ENCODE measurements at places on chromosomes 2 and 18.

- DNase-seq, result no peak
These were observed 66.9 kb downstream of the LTBP1 start for GRCh38 chr2:33013684-33014110.

- DNase-seq, result no peak
These were observed 107.5 kb upstream of the SRD5A2 start for GRCh38 chr2:31688282-31688681.

GRCh38 chr2:54995553-54995952 lies 54.7 kb downstream of the RTN4 start:
- no peak for DNase-seq

GRCh38 chr2:142602418-142602989 lies 275.0 kb upstream of the KYNU start:
- no peak for DNase-seq

GRCh38 chr2:74304332-74305148 lies 38.7 kb downstream of the SLC4A5 start:
- no peak for DNase-seq

GRCh38 chr2:26399771-26400376 lies 1.8 kb upstream of the DRC1 start:
- DNase-seq, result no peak

DNA sequence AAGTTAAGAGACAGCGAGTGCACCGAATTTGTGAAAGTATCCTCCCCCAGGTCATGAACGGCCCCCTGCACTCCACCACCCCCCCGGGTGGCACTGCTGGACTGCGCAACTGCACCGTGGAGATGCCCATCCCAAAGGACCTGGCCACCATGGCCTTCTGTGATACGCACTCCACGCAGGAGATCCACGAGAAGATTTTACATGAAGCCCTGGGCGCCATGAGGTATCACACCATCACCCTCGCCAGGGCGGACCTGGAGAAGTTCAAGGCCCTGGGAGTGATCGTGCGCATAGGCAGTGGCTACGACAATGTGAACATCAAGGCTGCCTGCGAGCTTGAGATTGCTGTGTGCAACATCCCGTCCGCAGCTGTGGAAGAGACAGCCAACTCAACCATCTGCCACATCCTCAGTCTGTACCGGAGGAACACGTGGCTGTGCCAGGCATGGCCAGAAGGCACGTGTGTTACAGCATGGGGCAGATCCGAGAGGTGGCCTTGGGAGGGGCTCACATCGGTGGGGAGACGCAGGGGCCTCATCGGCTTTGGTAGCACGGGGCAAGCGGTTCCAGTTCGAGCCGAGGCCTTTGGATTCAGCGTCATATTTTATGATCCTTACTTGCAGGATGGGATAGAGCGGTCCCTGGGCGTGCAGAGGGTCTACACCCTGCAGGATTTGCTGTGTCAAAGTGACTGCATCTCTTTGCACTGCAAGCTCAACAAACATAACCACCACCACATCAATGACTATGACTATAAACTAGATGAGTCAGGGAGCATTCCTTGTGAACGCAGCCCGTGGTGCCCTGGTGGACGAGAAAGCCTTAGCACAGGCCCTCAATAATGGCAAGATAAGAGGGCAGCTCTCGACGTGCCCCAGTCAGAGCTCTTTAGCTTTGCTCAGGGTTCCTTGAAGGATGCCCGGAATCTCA lies 290.8 kb upstream of the MC4R start:
- no peak for DNase-seq

- no peak for DNase-seq
These were observed 96.4 kb downstream of the MAP3K20 start for GRCh38 chr2:173171924-173172643.

DNA sequence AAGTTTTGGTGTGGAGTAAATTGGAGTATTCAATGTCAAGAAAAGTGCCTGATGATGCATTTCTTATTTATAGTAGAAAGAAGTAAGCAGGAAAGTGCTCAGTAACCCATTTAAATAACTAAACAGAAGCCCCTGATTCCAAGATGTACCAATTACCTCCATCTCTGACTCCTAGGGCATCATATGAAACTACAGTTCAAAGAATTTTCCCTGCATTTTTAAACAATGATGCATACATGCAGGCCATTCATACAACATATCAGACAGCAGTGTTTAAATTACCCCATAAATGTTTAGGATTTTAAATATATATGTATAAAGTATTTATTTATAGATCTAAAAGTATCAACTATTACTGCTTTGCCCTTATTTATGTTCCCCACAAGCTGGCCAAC lies 36.2 kb downstream of the FTCDNL1 start:
- DNase-seq, result no peak

DNA sequence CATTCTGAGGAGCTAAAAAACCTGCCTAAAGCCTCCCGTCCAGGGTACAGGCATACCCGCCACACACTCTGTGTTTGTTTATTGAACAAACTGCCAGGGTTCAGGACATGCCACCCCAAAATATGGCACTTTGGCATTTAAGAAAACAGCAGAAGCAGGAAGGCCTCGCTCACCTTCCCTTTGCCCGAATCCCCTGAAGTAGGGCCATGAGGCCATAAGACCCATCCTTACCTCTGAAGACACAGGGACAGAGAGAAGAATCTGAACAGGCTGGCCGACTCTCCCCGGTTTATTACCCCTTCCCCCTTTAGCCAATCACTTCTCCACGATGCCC lies 1.7 kb upstream of the NEURL3 start:
- no peak for DNase-seq

- no peak for DNase-seq
These were observed 424.5 kb upstream of the SALL3 start for GRCh38 chr18:78554944-78555608.

DNA sequence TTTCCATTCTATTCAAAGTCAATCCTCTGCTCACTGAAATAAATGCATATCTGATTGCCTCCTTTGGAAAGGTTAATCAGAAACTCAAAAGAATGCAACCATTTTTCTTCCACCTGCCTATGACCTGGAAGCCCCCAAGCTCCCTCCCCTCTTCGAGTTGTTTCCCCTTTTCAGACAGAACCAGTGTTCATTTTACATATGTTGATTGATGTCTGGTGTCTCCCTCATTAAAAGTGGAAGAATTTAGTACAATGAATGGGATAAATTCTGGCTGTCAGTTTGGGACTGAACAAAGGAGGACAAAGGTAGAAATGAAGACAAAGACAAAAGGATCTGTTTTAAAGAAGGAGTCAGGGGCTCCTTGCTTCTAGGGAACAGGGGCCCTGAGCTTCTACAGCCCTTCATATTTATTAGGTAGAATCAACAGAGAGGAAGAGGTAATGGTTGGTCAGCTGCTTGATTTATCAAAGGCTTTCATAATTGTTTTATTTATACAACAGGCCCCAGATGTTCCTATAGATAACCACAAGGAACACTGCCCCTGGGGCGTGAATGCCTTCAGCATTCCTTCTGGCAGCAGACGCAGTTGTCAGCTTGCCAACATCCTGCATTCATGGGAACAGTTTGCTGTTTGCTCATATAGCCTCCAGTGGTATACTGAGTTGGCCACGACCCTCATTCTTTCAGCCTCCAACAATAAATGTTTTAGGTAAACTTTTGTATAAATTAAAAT lies 949.8 kb upstream of the LRATD1 start:
- DNase-seq, result no peak

GRCh38 chr18:62341473-62341872 lies 16.4 kb downstream of the TNFRSF11A start:
- no peak for DNase-seq

DNA sequence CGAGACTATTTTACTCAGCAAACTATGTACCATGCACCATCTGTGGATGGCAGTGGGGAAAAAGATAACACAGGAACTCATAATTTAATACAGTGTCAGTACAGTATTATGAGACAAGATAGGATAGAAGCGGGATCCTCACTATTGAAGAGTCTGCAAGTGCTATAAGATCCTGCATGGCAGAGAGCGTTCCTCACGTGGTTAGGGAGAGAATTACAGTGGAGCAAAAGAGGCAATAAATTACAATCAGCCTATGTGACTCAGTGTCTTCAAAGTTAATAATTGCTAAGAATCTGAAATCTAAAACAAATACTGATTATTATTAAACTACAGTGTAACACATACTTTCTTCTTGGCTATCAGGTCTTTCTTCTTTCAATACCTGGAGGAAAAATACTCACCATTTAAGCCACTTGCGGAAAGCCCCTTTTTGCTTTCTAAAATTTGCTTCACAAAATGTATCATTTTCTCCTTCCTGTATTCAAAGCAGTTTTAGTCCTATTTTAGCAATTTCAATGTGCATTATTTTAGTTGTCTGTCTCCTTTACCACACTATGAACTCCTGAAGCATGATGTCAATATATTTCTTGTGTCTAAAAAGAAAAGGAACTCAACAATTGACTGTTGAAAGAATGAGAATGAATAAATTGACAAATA lies 342.9 kb downstream of the SPAG16 start:
- DNase-seq, result no peak

- no peak for DNase-seq
These were observed 36.2 kb downstream of the POU3F3 start for GRCh38 chr2:104889960-104890684.

GRCh38 chr2:96131152-96131812 lies 7.0 kb downstream of the ASTL start:
- no peak for DNase-seq

- no peak for DNase-seq
These were observed 6.7 kb downstream of the PELI1 start for GRCh38 chr2:64137567-64137966.

DNA sequence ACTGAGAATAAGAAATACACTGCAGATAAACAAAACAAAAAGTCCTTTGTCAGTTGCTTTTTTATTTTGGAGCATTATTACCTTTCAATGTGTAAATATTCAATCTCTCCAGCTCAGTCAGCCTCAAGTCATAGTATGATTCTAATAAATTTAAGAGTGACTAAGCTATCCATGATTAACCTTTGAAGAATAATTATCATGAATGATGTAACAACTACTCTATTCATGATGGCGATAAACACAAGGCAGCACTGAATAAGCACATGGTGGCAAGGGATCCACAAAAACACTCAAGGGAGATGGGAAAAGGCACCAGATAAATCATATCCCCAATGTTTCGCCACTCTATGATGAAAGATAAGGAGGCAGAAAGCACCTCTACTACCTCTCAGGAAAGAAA lies 67.0 kb downstream of the MAP4K3 start:
- DNase-seq, result no peak

All from stimulated activated CD4-positive, alpha-beta T cell treated with anti-CD3 and anti-CD28 coated beads, Interleukin-12 subunit alpha, Interleukin-12 subunit beta, amount 100 ng/mL, for 48 hours (primary cell).